ENCODE measurements at places on chromosomes 11 and 22.

DNA sequence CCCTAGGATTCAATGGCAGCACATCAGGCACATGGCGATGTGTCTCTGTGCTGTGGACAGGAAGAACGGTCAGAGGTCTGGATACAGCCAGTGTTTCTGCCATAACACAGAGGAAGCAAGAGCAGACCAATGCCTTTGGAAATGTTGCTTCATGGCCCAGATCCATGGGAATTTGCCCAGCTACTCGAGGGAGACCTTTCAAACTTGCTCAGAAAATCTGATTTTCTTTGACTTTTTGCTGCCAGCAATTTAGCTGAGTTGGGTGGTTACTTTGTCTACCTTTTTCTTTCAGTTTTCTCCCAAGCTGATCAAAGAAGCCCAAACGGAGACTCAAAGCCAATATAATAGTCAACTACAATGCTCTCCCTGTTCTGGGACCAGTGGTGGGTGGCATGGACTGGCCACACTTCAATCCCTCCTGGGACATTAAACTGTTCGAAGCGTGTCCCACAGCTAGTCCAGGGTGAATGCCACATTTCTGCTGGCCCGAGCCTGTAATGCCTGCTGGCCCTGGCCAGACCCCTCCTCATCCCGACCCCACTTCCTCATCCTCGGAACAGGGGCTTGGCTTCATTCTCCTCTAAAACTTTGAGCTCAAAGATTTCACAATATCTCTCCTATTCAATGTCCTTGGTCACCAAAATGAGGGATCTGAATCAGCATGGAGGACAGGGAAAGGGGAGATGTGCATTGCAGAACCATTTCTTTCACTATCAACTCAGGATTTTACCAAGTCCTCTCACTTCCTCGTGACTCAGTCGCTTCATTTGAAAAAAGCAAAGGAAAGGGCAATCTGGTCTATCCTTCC lies 93.3 kb downstream of the ABTB2 start:
- no peak for DNase-seq

- DNase-seq = no peak
Observed at GRCh38 chr22:24059793-24060192, 48.7 kb downstream of the CABIN1 start.

DNA sequence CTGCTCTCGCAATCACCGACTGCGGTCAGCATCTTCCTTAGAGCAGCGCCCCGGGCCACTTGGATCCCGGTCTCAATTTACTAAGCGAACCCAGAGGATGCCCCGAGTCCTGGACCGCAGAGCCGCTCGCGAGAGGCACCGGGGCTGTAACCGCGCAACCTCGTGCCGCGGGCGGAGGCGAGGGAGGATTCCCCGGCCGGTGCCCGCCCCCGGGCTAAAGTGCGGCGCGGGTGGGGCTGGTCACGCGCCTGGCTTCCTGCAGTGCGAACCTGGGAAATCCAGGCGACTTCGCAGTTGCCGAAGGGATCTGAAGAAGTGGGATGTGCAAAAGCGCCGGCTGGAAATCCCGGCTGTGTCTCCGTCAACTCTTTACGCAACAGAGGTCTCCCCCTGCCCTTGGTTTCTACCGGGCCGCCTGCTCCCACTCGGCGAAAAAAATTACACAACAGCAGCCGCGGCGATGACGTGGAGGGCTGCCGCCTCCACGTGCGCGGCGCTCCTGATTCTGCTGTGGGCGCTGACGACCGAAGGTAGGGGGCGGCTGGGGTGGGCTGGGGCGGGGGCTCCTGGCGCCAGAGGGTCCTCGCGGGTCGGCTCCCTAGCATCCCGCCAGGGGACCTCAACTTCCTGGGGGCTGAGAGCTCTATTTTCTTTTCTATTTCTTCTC lies at the start of gene NCR3LG1:
TSS of gene NCR3LG1 (plus strand) at position 291 of the 667 bp plus-strand sequence. CDS start at position 461, 170 bp downstream.
- DNase-seq = peak; percentile 24

DNA sequence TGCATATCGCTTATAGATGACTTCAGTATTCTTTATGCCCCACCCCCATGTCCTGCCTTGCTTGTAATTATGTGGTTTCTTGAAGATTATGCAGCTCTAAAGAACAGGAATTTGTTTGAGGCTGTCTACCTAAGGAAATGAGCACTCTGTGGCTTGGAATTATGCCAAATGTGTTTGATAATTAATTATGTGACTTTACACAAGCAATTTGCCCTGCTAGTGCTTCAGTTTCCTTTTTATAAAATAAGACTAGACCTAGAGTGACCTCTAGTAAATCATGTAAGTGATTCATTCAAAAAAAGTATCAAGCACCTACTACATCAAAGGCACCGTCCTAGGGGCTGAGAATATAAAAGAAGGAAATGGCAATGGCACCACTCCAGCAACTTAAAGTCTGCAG lies 491.5 kb upstream of the KIRREL3 start:
- DNase-seq = no peak

- no peak for DNase-seq
Observed at GRCh38 chr11:118604566-118604965, 2.8 kb upstream of the PHLDB1 start.

DNA sequence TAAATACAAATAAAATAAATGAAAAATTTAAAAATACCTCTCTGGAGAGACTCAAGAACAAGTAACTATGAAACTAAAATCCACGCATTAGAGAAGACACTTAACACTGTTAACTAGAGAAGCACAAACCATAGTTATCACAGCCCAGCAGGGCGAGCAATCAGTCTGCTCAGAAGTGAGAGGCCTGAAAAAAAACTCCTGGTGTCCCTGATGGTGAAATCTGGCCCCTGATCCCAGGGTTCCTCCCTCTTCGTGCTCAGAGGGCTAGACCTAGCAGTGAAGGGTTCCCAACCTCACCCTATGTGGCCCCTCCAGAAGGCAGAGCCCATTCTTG lies 49.7 kb upstream of the VPREB1 start:
- no peak for DNase-seq

DNA sequence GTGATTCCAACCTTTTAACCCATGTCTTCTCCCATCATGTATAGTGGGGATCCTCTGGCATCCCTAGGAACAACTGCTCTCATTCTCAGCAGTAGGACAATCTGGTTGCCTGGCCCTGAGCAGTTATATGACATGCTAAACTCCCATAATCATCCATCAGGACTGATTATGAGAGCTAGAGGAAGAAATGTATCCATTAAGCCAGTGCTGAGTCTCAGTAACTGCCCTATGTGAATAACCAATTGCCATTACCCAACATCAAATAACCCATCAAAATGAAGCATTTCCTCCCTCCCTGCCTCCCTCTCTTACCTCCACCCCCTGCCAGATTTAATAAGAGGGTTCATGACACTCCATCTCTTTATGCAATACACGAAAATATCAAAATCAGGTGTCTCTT lies 277.6 kb downstream of the NXPE2 start:
- DNase-seq = no peak

- no peak for DNase-seq
Observed at GRCh38 chr11:45534132-45534531, 131.3 kb downstream of the CHST1 start.

- DNase-seq = no peak
Observed at GRCh38 chr11:33147559-33147958, 13.7 kb downstream of the CSTF3 start.

DNA sequence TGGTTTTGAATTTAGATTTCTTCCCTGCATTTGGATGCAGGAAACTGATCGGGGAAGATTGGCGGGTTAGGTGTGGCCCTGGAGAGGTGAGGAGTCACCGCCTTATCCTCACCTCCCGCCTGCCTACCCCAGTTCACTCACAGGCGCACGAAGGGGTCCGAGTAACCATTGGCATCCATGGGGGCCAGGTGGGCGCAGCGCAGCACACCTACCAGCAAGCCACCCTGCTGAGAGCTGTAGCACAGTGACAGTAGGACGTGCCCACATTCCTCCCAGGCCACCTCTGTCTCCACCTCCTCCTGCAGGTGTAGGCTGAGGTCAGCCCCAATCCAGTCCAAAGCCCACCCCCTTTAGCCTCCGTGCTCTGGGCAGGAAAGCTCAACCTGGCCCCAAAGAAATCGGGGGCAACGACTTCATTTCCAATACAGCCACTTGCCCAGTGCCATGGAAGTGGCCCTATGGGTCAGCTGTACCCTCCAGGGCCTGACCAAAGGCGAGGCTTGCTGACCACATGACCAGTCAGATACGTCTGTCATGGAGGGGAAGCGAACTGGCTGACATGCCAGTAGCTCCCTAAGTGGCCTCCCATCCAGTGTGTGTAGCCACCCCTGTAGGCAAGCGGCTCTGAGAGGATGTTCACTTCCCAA lies 6.7 kb downstream of the NDUFV1 start:
- DNase-seq = no peak

DNA sequence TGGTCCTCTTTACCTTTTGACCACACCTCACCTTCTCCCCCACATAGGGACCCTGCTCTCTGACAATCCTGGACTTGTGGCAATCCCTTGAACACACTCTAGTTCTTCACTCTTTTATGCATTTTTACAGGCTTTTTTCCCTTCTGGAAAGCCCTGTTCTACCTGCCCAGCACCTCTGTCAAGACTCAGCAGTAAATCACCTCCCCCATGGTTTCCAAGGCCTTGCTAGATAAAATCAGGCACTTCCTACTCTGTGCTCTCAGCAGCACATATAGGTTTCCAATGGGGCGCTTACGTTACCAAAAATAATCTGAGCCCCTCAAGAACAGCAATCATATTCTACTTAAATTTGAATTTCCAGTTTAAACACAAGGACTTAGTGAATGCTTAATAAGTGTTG lies 53.9 kb downstream of the ETS1 start:
- no peak for DNase-seq

GRCh38 chr22:40628354-40629042 lies 8.0 kb downstream of the MRTFA start:
- DNase-seq = no peak

DNA sequence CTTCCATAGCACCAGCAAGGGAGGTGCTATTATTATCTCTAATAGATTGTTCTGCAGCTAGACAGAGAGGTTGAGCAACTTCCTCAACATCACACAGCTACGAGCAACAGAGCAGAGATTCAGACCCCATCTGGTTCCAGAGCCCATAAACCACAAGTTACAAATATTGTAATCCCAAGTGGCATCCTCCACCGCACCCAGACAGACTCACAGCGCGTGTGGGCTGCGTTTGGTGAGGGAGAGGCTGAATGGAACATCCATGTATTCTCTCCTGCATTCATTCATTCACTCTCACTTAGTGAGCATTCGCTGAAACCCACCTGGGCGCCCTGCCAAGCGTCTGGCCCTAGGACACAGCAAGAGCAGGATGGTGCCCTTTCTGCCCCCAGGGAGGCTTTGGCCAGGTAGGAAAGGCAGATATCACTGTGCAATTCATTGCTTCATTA lies 33.5 kb downstream of the LIF start:
- no peak for DNase-seq

All from activated naive CD8-positive, alpha-beta T cell treated with anti-CD3 and anti-CD28 coated beads, Interleukin-2, amount 50 U/mL, for 16 hours (primary cell).